ENCODE measurements at places on chromosomes 7 and 10.

DNA sequence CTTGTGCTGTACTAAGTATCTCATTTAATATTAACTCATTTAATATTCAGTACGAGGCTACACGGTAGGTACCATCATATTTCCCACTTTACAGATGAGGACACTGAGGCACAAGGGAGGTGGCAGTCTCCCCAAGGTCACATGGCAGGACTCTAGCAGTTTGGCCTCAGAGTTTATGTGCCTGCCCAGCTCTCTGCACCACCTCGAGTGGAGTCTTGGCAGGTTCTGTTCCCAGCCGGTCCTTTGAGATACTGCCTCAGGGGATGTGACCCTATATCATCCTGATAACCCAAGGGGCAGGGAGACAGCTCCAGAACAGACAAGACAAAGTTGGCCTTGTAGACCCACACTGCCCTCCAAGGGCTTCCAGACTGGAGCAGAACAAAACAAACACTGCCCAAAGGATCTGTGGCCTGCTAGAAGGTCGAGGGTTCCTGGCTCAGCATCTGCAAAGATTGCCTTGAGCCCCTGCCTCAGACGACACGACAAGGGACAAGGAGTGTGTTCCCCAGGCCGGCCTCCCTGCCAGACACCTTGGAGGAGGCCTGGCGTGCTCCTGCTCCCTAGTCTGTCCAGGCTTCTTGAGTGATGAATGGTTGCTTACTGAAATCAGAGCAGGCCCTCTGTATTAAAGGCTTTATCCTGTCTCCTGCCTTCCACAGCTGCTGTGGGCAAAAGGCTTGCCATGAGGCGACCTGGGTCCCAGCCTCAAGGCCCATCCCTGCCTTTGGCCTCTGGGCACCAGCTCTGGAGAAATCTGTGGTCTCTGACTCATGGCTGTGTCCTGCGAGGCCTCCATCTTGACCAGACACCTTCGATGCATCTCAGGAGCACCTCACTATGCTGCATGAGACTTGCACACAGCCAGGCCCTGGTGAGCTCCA, 3.9 kb upstream of the PWWP2B start:
- no peak for DNase-seq

GRCh38 chr10:5461203-5461588, 38.2 kb downstream of the CALML5 start:
- DNase-seq: no peak

- DNase-seq: no peak
Measured at GRCh38 chr7:73738220-73738611, 386 bp downstream of the ABHD11 start.

DNA sequence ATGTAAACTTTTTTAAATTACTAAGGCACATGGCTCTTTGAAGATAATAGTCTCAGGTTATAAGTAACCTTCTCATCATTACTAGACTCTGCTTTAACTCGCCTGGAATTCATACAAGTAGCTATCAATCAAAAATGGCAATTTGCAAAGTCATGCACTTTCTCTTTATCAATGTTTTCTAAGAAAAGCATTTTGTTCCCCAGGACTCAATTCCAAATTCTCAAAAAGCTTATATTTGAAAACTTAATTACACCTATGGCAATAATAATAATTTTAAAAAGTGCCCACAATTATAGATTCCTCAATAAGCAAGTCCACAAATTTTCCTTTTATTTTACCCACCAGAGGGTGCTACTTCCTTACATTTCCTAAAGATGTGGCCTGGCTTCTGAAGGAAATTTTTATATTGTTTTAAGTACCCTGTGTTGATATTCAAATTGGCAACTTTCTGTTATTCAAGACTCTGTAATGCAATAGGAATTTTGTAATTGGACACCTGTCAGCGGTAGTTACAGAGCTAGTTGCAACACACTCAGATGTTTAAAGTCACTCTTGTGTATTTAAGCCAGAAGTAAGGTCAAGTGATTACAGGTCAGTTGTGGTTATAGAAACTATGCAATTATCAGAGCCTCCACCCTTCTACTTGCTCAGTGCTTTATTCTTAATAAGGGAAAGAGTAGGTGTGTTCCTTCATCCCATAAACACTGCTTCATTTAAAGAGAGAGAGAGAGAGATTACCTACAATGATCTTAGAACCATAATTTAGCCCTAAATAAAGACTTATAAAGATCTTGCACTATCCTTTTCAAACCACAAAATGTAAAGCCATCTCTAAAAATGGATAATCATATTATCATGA, 47.1 kb upstream of the HYAL4 start:
- DNase-seq: peak; percentile 58

DNA sequence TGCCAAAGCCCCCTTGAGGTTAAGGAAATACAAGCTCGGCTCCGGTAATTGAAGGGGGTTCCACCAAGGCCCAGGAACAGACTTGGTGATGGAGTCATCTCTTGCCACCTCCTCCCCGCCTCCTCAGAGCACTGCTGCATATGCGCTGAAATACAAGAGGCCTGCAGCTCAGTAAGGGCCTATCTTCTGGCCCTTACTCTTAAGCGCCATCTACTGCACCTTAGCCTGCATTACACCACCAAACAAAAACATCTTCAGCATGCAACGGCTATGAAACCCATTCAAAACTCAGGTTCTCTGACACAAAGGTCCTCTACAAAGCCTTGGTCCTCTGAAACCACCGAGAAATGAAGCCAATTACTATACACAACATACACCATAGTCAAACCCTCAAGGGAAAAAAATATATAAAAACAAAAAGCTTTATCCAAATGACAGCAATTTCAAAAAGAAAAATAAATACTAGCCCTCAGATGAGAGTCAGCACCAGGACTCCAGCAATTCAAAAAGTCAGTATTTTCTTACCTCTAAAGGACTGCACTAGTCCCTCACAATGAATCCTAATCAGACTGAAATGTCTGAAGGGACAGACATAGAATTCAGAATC, 176.8 kb upstream of the TBX20 start:
- DNase-seq: peak; percentile 43

DNA sequence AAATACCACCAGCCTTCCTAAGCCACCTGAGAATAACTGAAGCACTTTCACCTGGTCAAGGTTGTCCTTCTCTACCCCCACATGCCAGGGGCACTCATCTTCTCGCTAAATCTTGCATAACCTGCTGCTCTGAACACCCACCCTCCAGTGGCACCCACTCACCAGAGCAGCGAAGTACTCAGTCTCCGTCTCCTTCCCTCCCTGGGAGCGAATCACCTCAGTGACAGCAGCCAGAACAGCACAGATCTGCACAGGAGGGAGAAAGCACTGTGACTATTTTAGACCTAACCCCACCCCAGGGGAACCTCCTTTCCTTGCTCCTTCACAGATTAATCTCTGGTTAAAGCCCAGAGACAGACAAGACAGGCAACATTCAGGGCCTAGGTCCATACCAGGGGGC, 5.1 kb downstream of the RRP12 start:
- no peak for DNase-seq

DNA sequence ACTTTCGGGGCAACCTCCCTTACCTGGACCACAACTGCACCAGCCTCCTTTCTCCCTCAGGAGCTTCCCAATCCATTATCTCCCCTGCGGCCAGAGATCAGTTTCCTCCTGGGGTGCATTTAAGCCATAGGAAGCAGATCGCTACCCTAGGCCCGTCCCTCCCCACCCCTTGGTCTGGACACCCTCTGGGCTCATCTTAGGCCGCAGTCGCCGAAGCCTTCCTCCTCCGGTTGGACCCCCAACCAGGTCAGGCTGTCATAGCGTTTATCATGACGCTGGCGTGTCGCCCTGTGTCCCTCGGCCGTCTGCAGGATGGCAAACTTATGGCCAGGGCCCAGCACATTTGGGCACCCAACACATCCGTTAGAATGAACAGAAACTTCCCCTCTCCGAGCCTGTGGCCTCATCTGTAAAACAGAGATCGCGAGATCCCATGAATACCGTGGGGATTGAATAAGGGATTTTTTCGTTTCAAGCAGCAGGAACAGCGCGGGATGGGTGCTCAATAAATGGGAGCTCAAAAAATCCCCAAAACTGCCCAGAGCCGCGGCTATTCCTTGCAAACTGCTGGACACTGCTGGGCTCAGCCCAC, 669 bp upstream of the AP5Z1 start:
- no peak for DNase-seq

DNA sequence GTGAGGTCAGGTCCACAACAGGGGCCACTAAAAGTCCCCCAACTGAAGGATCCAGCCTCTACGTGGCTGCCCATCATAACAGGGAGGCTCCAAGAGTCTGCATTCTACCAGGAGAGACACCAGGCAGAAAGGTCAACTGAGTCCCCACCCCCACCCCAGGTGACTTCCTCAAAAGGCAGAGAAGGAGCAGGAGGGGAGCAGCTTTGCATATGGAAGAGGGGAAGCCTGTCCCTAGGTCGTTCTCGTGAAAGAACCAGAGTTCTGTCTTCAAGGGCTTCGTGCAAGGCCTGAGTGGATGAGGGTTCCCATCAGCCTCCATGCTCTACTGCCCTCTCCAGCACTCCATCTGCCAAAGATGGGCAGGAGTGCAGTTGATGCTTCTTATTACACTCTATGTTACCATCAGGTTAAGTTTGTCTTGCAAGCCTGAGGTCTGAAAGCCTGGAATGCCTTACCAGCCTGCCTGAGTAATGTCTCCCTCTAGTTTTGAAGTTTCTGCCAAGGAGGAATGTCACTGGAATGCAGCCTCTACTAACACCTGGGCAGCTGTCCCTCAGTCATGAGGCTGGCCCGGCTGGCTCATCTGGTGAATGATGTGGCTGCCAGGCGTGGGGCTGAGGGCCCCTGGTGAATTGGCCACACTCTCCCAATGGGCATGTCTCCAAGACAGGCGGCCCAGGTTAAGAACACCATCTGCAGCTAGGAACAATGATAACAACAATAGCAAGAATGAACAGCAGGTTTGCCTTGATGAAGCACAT, 54.3 kb upstream of the SMNDC1 start:
- no peak for DNase-seq

DNA sequence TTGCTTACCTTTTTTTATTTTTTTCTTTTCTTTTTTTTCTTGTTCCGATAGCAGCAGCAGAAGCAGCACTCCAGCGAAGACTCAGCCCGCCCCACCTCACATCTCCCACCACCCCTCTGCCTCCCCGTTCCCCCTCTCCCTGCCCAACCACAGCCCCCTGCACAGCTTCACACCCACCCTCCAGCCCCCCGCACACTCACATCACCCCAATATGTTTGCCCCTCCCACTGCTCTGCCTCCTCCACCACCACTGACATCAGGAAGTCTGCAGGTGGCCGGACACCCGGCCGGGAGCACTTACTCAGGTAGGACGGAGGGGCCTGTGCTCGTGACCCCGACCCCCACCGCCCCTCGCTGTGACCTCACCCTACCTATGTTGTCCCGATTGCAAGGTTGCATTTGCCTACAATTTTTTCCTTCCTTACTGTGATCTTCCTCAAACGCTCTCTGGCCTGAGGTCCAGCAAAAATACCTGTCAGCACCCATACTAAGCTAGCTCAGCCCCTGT, 367.2 kb upstream of the GALNT17 start:
- DNase-seq: no peak

GRCh38 chr7:148940702-148941597, 56.9 kb upstream of the EZH2 start:
- no peak for DNase-seq

GRCh38 chr7:49937608-49938007, 155.4 kb downstream of the ZPBP start:
- DNase-seq: no peak

DNA sequence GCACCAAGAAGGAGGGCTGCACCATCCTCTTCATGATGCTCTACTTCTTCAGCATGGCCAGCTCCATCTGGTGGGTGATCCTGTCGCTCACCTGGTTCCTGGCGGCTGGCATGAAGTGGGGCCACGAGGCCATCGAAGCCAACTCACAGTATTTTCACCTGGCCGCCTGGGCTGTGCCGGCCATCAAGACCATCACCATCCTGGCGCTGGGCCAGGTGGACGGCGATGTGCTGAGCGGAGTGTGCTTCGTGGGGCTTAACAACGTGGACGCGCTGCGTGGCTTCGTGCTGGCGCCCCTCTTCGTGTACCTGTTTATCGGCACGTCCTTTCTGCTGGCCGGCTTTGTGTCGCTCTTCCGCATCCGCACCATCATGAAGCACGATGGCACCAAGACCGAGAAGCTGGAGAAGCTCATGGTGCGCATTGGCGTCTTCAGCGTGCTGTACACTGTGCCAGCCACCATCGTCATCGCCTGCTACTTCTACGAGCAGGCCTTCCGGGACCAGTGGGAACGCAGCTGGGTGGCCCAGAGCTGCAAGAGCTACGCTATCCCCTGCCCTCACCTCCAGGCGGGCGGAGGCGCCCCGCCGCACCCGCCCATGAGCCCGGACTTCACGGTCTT, 1.9 kb downstream of the FZD1 start:
- DNase-seq: no peak

- DNase-seq: no peak
Measured at GRCh38 chr7:120732256-120732655, 125.7 kb downstream of the TSPAN12 start.

- DNase-seq: no peak
Measured at GRCh38 chr7:155825336-155825735, 13.1 kb upstream of the SHH start.

DNA sequence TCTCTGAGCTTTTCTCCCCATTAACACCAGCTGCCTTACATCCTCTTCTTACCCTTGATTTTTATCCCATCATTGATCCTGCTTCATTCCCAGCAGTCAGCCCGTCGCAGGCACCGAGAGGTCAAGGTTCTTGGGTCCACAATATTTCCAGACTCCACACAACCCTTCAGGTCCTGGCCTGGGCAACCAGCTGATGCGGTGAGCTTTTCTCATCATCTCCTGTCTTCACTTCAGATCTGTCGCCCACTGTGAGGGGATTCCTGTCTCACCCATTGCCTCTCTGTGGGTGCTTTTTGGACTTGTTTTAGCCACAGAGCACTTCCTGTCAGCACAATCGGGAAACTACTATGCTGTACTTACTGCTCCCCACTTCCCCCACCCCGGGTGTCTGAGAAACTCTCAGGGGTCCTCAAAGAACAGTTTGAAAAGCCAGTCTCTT, 8.4 kb upstream of the PVRIG start:
- DNase-seq: no peak

DNA sequence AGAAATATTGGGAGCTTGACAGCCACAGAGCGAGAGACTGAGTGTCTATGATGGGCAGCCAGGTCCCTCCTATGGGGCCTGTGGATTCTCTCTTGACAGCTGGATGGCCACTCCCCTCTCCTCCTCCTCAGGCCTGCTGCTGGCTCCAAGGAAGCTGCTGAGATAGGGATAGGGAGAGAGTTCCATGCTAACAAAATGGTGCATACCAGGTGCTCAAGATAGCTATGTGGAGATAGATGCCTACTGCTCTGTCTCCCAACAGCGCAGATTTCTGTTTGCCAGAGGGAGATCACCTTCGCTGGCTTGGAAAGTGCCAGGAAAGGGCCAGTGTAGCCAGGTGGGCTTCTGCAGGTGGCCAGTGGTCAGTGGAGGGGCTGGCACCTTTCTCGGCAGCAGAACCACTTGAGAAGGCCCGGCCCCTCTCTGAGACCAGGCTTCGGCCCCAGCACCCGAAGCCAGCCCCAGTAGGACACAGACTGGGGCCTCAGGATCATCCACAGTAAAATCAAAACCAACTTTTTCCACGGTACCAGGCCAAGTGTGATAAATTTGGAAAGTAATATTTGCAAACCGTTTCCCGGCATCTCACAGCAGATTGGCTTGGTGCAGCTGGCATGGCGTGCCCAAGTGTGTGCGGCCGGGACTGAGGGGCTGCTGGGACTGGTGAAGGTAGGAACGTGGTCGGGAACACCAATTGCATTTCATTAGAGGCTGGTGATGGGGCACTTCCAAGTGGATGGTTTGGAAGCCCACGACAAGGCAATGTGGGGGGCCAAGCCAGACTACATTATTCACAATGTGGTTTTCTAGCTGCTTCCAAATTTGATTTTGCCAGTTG, 139.6 kb downstream of the PTPN20 start:
- no peak for DNase-seq

Data from iPS DF 6.9 (cell line).